Stimulated activated naive CD4-positive, alpha-beta T cell (primary cell): ENCODE measurements at places on chromosomes 3 and 15.

- DNase-seq, result no peak
Observed at GRCh38 chr3:25728101-25728500, 55.1 kb downstream of the NGLY1 start.

DNA sequence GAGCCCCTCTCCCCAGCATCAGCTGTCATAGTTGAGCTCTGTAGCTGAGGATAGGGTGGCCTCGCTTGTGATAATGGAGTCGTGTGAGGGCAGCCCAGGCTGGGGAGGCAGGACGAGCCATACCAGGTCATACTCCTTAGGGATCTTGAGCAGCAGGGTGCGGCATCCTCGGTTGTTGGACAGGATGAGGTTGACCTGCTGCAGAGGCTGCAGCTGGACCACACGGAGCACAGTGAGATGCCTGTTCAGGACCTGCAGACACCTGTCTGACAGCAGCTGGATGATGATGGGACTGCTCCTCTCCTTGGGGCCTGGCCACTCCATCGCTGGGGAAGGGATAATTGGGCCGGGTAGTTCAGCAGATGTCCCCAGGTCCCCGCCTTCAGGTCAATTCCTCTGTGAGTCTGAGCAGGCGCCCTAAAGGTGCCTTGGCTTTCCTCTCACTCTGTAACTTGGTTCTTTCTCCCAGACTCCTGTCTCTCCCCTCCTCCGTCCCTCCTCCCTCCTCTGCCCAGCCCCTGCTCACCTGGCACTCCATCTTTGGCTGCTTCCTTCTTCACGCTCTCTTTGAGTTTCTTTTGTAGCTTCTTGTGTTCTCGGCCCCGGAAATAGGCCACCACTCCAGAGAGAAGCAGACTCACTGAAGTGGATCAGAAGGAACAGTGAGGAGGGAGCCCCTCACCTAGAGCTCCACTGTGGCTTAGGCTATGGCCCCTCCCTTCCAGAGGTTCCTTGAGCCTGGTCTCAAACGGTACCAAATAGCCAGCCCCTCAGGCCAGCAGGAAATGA, 7.8 kb downstream of the DUOX2 start:
- no peak for DNase-seq

GRCh38 chr15:31590609-31591008, 264.0 kb downstream of the KLF13 start:
- DNase-seq, result no peak

- no peak for DNase-seq
Observed at GRCh38 chr3:158200955-158201354, 91.1 kb downstream of the RSRC1 start.

DNA sequence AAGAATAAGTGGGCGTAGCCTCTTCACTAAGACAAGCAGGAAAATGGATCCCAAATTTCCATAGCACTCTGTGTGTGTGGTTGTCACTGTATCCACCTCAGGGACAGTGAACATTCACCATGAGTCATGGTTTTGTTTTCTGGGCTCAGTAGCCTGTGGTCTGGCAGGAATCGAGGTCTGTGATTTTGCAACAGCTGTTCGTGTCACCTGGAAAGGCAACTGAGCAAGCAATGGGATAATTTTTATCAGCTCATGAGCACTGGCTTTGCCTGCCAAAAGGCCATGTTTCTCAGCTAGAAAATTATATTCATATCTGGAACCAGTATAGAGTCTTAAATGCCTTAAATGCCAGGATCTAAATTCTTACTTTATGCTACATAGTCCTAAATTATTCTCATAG, 60.9 kb downstream of the STRIT1 start:
- DNase-seq, result no peak

DNA sequence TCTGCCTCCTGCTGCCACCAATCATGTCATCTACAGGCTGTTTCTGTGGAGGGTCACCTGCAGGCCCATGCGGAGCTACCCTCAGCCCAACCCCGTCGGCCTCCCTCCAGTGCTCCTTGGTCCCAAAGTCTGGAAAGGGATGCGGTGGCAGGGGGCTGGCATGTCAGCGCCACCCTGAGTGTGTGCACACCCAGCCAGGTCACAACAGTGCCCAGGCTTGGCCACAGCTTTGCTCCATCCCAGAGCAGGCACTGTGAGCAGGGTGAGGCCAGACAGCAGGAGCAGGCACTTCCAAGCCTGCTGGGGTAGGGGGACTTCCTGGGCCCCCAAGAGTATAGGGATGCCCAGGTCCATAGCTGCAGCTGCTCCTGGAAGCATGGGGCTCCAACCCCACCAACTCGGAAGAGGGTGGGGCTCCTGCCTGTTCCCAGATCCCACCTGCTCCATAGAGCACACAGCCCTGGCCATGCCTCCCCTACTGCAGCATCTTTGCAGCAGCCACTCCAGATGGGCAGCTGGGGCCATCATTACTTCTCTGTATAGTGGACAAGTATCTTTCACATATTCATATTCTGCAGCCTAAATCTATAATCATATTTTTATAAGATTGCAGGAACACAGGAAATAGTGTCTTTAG, 109.3 kb downstream of the CBLB start:
- DNase-seq, result no peak

DNA sequence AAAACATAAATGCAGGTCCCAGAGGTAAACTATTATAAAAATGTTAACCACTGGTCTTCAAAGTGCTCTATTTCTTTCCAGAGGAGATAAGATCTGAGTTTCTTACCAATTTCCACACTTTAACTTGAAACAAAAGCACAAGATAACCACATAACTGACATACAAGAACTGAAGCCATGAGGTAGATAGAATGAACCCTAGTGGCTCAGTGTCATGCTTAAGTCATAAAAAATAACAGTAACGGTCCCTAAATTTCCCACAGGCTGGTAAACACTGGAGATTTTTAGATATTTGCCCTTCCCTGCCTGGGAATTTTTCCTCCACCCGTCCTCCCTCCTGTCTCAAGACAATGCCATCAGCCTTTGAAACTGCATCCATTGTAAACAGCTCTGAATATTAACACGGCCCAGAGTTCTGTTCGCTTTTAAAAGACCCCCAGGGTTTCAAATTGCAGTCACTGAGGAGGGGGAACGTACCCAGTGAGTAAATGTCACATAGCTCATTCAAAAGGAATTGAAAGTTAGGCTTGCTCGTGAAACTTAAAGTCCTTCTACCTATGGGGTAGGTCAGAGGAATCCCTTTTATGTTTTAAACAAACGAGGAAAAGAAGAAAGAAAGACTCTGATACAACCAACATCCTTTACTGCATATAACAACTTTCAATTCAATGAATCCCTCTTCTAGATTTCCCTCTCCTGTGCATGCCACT, 5.7 kb downstream of the LRIG1 start:
- DNase-seq, result no peak

GRCh38 chr15:89770041-89770440, 6.1 kb upstream of the MESP2 start:
- no peak for DNase-seq

GRCh38 chr15:32824777-32825176, 107.0 kb downstream of the GREM1 start:
- no peak for DNase-seq

DNA sequence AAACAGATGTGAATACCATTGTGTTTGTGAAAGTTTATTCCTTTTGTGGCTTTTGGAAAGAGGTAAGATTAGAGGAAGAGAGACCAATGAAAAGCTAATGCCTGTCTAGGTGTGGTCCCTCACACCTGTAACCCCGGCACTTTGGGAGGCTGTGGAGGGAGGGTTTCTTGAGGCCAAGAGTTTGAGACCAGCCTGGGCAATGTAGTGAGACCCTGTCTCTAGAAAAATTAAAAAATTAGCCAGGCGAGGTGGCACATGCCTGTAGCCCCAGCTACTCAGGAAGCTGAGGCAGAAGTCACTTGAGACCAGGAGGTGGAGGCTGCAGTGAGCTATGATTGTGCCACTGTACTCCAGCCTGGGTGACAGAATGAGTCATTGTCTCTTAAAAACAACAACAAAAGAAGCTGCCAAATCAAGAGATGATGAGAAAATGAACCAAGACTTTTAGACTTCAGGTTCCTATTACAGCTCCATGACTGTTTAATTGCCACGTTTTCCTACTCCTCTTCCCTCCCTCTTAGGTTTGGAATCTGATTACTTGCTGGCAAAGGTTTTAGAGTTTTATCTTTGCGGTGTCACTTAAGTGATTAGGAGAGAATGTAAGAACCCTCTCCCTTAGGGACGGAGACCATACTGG, 68.7 kb downstream of the CGNL1 start:
- DNase-seq, result no peak

- no peak for DNase-seq
Observed at GRCh38 chr3:123634149-123635051, 49.5 kb upstream of the HACD2 start.

GRCh38 chr3:414063-414462, 217.5 kb downstream of the CHL1 start:
- no peak for DNase-seq

GRCh38 chr15:69760890-69761568, 308.4 kb downstream of the RPLP1 start:
- DNase-seq, result peak; percentile 82

GRCh38 chr3:126418661-126419131, 24.0 kb downstream of the CFAP100 start:
- DNase-seq, result no peak

GRCh38 chr15:45635191-45635638, 386 bp downstream of the SQOR start:
- DNase-seq, result peak; percentile 21

- no peak for DNase-seq
Observed at GRCh38 chr15:101310161-101310480, 15.1 kb upstream of the SNRPA1 start.

DNA sequence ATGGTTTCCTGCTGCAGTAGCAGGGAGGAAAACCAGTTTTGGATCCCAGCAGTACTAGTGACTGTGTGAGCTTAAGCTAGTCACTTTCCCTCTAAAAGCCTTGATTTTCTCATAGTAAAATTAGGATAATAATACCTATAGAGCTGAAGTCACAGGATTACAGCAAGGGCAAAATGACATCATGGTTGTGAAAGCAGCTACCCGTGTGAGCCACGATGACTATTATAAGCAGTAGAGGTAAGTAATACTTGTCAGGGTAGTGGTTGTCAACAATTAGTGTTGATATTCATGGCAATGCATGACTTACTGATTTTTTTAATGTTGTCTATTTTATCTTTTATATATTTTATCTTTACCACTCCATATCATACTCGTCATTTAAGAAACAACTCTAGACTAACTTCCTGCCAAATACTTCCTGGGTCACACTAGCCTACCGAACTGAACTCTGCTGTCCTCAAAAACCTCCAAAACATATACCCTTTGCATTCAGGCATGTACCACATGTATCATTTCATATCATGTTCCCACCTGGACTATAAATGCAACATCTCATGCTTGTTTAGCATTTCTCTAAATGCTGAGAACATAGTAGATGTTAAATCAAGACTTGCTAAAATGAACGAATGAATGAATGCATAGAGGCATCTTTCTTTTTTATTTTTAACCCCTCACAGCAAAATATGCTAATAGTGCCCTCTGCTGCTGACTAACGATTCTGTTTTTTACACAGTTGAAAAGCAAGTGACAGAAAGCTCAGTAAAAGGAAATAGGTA, 172.6 kb downstream of the P3H2 start:
- no peak for DNase-seq

- no peak for DNase-seq
Observed at GRCh38 chr3:40313975-40314860, 4.7 kb downstream of the EIF1B start.

GRCh38 chr3:127413318-127413673, 125.5 kb upstream of the PRR20G start:
- no peak for DNase-seq

DNA sequence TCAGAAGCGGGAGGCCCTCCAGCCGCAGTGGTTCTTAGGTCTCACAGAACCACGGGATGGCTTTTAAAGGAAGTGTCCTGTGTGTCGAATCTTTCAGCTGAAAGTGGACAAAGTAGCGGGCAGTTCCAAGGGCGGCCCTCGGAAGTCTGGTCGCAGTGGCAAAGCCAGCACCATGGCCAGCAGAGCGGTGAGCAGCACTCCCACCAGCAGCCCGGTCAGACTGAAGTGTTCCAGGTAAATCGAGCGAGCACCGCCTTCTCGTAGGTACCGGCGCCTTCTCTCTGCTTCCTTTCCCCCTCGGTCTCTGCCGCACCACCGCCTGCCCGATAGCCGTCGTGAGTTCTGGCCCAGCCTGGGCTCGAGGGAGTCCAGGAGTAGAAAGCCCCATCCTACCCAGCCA, 103.6 kb upstream of the ABHD17C start:
- no peak for DNase-seq

- DNase-seq, result no peak
Observed at GRCh38 chr3:43753741-43754715, 63.3 kb downstream of the ABHD5 start.

- DNase-seq, result no peak
Observed at GRCh38 chr3:108669208-108669607, 79.7 kb downstream of the DZIP3 start.

GRCh38 chr15:57227899-57228298, 148.4 kb upstream of the CGNL1 start:
- no peak for DNase-seq

DNA sequence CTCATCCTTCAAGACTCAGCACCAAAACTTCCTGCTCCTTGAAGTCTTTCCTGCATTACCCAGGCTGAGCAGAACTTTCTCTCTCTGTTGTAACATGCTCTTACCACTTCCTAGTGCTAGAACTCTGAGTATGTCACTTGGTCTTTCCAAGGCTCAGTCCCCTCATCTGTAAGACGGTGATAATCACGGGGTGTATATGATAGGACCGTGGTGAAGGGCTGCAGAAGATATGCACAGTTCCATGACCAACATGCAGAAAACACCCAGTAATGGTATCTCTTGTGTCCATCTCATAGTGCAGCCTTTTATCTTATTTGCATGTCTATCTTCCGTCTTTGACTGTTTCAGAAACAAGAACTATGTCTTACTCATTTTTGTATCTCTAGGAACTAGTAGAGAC, 154.5 kb downstream of the ZNF621 start:
- DNase-seq, result no peak

- DNase-seq, result no peak
Observed at GRCh38 chr3:73045391-73045790, 16.1 kb upstream of the EBLN2 start.

- DNase-seq, result no peak
Observed at GRCh38 chr3:119751423-119751822, 30.5 kb upstream of the NR1I2 start.

- DNase-seq, result no peak
Observed at GRCh38 chr3:15520185-15520584, 1.3 kb downstream of the COLQ start.

DNA sequence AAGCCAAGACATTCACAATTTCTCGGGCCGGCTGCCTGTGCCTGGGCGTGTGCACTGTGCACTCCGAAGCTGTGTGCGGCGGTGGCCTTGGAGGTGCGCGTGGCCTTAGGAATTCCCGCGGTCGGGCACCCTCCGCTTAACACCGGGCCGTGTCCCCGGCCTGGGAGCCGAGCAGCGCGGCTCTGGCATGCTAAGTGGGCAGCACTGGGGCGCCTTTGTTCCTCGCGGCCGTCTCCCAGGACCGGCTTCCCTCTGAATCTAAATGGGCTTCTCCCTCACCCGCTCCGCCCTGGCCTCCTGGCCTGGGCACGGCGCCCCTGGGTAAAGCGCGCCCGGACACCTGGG, 498 bp upstream of the ARNT2 start:
- no peak for DNase-seq

- DNase-seq, result no peak
Observed at GRCh38 chr15:49435174-49435573, 12.1 kb downstream of the FGF7 start.

GRCh38 chr3:137988152-137988551, 21.8 kb upstream of the CLDN18 start:
- no peak for DNase-seq

- DNase-seq, result no peak
Observed at GRCh38 chr3:126926684-126927400, 56.1 kb upstream of the PLXNA1 start.
